HCT116 (cell line): ENCODE measurements at places on chromosomes 12 and 14. TPM values are rescaled to one million over a fixed set of nuclear protein-coding genes. Genes with fewer than 3 reads are reported as not detected.
A peak's percentile ranks its signal among the peaks of the same experiment; 100 is the strongest.

Gene CYP27B1
- total RNA-seq: 11.6 TPM

Gene CIROP
- total RNA-seq: not detected

Gene TTC7B
- 70.6 TPM for total RNA-seq

- no peak overlapping the region for H3K27ac ChIP-seq
- no peak for DNase-seq
- H3K27me3 ChIP-seq: no peaks in the 10 kb centered on the region
- no peak overlapping the region for H3K4me3 ChIP-seq
- H3K36me3 ChIP-seq: no peaks in the 10 kb centered on the region
- H3K4me1 ChIP-seq: no peaks in the 10 kb centered on the region
Measured at GRCh38 chr14:85380881-85381280, 149.1 kb upstream of the FLRT2 start.

- no peak overlapping the region for H3K27ac ChIP-seq
- peaks cover 17% of the 10 kb centered on the region for H3K4me1 ChIP-seq
- peaks cover 10% of the 10 kb centered on the region; the same call in 1 of the 2 replicates for H3K36me3 ChIP-seq
Measured at GRCh38 chr12:122873540-122873939, 22.4 kb downstream of the VPS37B start.

- no peak for DNase-seq
- peak overlapping the region; percentile 15; the same call in 1 of the 2 replicates for H3K4me3 ChIP-seq
- H3K36me3 ChIP-seq: no peaks in the 10 kb centered on the region
- H3K4me1 ChIP-seq: peaks cover 23% of the 10 kb centered on the region
Measured at GRCh38 chr12:13164921-13165616, 31.5 kb upstream of the EMP1 start.

DNA sequence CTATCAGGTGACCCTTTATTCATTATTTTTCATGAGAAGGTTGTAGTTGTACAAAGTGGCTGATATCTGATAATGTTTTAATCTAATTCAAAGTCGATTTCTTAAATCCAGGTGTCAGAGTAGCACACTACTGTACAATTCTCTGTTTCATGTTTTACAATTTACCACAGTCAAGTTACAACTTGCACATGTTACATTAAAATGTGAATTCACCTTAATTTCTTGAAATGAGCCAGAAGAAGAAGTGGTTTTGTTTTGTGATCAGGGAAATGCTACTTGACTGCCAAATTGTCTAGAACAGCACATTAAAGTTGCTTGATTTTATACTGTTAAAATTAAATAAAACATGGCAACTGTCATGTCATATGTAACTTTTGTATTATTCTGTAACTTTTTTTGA lies 23.2 kb downstream of the LRRK2 start:
- H3K4me1 ChIP-seq: no peaks in the 10 kb centered on the region
- H3K4me3 ChIP-seq: no peak overlapping the region
- no peak overlapping the region for H3K27ac ChIP-seq
- no peaks in the 10 kb centered on the region for H3K36me3 ChIP-seq

DNA sequence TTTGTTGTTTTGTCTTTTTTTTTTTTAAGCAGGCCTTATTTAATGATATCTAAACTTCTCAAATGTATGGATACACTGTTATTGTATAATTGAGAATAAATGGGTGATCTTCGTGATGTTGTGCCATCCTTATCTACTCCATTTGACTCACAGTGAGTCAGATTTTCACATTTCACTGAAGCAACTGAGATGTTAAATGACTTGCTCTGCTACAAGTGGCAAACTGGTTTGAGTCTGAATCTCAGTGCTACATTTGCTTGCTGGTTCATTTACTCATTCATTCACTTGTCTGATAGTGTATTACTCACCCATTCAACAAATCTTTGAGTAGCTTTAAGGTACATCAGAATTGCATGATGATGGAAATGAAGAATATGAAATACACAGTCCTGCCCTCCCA lies 2.6 kb downstream of the KIAA0586 start:
- H3K27me3 ChIP-seq: no peaks in the 10 kb centered on the region
- DNase-seq: no peak
- peaks cover 9% of the 10 kb centered on the region for H3K4me1 ChIP-seq
